ENCODE measurements at places on chromosomes 1 and 21.

DNA sequence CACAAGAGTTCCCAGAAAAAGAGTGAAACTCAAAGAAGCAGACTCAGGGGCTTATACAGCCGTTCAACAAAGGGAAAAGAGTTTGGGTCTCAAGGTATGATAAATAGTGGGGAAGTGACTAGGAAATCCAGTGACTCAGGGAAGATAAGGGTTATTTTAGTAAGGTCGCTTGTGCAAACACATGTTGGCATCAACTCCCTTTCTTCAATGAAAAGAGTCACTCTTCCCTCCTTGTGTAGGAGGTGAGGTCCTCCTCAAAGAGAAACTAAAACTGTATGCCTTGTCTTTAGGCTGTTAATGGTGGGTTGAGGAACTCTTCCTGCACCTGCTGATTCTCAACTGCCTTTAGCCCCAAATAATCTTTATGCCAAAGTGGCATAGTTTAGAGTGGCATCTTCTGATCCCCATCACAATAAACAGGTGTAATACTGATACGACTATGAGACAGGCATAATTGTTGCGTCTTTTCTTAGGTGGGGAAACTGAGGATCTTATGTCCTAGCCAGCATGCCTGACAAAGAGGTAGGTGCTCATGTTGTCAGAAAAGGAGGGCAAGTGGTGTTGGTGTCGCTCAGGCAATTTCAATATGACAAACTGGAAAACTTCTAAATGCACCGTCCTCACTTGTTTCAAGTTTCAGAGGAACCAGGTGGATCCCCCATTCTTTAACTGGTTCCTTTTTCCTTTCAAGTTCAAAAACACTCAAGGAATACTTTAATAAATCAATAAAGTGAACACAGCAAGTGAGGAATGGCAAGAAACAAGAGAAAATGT lies 294.1 kb upstream of the RUNX1 start:
- no peak for DNase-seq

DNA sequence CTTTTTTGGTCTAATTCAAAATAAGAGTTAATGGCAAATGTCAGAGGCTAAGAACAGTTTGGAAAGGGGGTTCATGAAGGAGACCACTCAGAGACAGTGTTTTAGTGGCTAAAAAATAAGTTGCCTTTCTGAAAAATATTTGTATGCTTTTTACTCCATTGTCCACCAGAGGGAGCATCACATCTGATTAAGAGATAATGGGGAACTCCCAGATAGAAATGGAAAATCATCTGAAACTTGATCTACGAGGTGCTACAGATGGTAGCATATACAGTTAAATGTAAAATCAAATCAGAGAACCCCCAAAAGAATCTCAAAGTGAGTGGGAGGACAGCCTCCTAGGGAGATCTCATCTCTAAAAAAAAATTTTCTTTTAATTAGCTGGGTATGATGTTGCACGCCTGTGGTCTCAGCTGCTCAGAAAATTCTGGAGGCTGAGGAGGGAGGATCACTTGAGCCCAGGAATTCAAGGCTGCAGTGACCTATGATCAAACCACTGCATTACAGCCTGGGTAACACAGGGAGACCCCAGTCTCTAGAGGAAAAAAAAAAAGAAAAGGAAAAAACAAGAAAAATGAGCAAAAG lies 9.7 kb downstream of the SMYD3 start:
- no peak for DNase-seq

- DNase-seq = peak; percentile 33
Observed at GRCh38 chr1:15975358-15975804, 520 bp downstream of the ZBTB17 start.

DNA sequence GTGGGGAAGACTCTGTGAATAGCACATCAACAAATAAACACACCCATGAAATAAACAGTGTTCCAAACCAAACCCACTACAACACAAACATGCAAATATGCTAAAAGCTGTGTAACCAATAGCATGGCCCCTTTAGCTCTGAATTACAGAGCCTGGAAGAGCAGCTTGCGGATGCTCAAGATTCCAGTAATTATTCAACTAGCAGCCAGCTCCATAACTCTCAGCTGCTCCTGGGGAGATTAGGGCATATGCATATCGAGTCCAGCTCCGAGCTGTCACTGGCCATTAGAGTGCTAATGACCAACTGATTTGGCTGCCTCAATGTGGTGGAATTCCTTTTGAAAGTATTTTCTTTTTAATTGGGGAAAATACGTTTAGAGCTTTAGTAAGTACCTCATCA lies 207.1 kb downstream of the HHAT start:
- no peak for DNase-seq

DNA sequence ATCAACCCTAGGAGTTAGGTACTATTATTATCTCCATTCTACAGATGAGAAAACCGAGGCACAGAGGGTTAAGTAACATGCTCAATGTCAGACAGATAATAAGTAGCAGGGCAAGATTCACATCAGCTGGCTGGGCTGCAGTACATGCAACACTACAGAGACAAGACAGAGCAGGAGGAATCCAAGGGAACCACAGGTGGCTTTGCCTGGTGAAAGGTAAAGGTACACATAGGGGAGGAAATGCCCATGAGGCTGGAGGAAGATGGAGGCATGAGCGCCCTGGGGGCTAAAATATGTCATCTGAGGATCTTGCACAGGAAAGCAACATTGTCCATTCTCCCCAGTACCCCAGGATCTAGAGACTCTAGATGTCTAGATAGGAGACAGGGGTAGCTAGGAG lies 8.4 kb downstream of the ZBTB21 start:
- no peak for DNase-seq

DNA sequence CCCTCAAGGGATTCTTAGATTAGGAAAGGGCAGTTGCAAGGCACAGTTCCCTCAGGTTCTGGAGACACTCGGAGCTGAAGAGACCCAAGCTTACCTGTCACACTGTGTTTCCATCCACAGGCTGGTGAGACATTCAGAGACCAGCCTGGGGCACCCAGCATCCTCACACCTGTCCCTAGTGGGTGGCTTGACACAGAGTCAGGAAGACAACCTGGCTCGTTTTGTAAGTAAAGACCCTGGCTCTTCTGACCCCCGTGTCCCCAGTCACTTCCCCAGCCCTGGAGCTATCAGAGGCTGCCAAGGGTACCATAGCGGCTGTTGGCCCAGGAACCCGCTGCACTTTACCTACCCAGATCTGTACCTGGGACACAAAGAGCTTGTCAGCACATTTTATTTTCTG lies 409.8 kb downstream of the MATN1 start:
- no peak for DNase-seq

DNA sequence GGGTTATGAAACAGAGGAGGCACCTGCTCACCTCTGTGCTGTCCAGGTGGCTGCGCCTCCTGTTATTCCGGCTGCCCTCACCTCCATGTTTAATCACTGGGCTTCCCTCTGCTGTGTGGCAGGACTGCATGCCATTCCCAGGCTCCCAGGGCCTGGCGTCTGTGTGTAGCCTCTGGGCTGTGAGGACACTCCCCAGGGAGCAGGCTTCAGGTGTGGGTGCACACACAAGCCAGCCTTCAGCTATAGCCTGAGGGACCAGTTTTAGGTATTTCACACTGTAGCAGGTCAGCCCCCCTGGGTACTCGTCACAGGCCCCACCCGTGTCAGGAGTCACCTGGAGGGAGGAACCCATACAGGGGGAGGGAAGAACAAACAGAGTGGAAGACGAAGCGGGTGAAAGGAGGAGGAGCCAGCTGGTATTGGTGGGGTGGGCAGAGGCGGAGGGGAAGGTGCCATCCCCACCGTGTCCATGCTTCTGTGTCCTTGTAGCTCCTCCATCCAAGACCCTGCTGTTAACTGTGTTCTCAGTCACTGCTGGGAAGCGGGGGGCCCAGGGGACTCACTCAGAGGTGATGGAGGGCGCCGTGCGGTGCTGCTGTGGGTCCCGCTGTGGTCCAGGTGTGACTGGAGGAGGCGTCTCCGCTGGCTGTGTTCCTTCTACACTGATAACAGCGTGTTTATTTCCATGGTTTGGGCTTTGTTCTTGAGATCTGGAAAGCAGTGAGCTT lies 158.6 kb downstream of the PGBD5 start:
- no peak for DNase-seq

GRCh38 chr1:108071601-108072000 lies 106.6 kb upstream of the VAV3 start:
- no peak for DNase-seq

DNA sequence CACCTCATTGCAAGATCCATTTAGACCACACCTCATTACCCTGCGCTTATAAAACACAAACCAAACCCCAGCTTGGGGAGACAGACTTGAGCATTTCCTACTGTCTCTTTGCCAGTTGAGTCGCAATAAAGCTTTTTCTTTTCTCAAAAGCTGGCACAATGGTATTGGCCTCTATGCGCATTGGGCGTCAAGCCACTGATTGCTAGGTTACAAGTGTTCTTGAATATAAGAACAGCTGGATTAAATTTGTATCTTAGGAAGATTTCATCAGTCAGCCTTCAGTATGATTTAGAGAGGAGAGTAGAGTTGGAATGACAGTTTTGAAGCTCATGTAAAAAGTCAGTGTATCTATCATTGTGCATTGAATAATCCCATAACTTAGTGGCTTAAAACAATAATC lies 84.9 kb upstream of the RAB4A start:
- DNase-seq = no peak

DNA sequence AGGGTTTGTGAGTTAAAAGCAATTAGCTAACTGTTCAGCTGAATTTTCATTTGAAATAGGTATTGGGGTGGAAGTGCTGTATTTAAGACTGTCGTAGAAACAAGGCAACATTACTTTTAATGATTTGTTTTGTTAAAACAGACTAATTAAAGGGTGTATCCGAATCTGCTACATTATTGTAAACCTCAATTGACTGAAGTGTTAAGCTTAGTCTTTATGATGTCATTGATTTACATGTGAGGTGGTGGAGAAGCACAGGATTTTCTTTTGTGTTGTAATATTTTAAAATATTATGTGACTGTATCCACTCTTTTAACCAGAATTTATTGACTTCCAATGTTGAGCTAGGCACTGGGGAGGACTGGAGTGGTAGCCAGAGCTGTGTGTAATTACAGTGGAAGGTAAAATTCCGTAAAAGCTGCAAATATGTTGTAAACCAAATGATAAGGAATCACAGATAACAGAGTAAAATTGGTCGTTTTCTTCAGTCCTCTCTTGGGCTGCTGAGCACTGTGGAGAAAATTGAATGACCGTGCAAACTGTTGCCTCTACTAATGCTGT lies 1.6 kb downstream of the HOOK1 start:
- DNase-seq = no peak

- no peak for DNase-seq
Observed at GRCh38 chr1:8671306-8671917, 146.0 kb downstream of the RERE start.

DNA sequence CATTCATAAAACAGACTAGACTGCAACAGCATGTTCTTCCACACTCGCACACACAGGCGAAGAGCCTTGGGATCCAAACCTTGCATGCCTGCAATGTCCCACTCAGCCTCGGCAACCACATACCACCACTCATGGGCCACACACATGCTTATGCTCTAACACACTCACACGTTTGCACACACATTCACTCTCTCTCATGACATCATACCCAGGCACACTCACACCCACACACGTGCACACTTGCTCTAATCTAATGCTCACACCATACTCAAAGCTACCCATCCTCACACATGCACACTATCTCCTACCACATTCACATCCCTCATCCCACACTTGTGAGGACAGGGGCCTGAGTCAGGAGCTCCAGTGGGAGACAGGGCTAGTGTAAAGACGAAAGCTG lies 50.3 kb downstream of the GRIK3 start:
- no peak for DNase-seq

GRCh38 chr1:199303035-199303434 lies 664.2 kb downstream of the PTPRC start:
- no peak for DNase-seq

Measured in stimulated activated CD8-positive, alpha-beta memory T cell treated with anti-CD3 and anti-CD28 coated beads, Interleukin-4, amount 100 ng/mL, for 1 hour (primary cell).